ENCODE measurements at places on chromosomes 12 and 14. TPM values are rescaled to one million over a fixed set of nuclear protein-coding genes. Genes with fewer than 3 reads are reported as not detected.

The CLEC1B gene
- not detected for total RNA-seq

The KLRG1 gene
- under 0.01 TPM for total RNA-seq

The PKP2 gene
- total RNA-seq, result 0.29 TPM

The CCDC177 gene
- not detected for total RNA-seq

The ACRBP gene
- under 0.01 TPM for total RNA-seq

The CDKN3 gene
- 7.6 TPM for total RNA-seq

The KIAA0586 gene
- total RNA-seq, result 17.7 TPM

The AMN1 gene
- total RNA-seq, result 5.4 TPM

The SLC6A13 gene
- total RNA-seq, result not detected

The KRT71 gene
- not detected for total RNA-seq

The SRRM4 gene
- not detected for total RNA-seq

The DCN gene
- total RNA-seq, result 1,107 TPM

The RDH12 gene
- 0.29 TPM for total RNA-seq

The PEX5 gene
- 48.5 TPM for total RNA-seq

The SERPINA3 gene
- 5.1 TPM for total RNA-seq

The GPRC5A gene
- 4.7 TPM for total RNA-seq

The LGR5 gene
- not detected for total RNA-seq

The EIF2S3B gene
- 2.9 TPM for total RNA-seq

The PRR4 gene
- 2.7 TPM for total RNA-seq

The CCDC38 gene
- total RNA-seq, result under 0.01 TPM

The BMP4 gene
- 6.8 TPM for total RNA-seq
